ENCODE measurements at places on chromosomes 12 and 14. TPM values are rescaled to one million over a fixed set of nuclear protein-coding genes. Genes with fewer than 3 reads are reported as not detected.

- H3K36me3 ChIP-seq: peaks cover 32% of the 10 kb centered on the region
- peak overlapping the region; percentile 100 for H3K4me3 ChIP-seq
- peak overlapping the region; percentile 88 for H3K27ac ChIP-seq
- peaks cover 66% of the 10 kb centered on the region for H3K4me1 ChIP-seq
- peak; percentile 38 for DNase-seq
Measured at GRCh38 chr12:54417712-54418440, 1.2 kb downstream of the ITGA5 start.

DNA sequence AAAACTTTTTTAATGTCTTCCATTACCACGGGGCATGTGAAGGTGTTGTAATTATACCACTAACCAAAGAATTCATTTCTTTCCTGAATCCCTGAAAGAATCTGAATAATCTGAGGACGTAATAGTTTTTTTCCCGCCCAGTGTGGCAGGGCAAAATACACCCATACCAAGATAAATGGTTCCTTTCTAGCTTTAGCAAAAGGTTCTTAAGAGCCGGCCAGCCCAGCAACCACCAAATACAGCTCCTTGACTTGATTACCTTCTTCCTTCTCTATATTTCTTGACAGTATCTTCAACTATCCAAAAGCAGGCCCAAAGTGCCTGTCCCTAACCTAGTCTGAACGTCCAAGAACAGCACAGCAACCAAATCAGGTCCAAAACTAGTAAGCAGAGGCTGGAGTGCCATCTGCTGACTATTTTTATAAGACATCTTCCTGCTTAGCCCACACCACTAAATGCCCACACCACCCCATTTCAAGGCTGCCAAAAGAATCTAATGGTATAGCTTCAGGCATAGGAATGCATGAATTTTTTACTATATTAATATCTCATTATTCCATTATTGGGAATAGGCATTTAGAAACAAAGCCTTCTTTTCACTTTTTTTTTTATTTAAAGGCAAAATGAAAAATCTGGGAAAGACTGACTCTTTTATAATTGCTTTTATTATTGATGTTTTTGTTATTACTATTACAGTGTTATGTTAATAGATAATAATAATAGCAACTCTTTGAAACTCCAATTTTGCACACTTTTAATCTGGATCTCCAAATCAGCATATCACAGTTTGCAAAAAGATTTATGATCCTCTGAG is 524.4 kb downstream of the MED13L start:
- H3K27me3 ChIP-seq: peaks cover 2% of the 10 kb centered on the region
- no peak overlapping the region for H3K27ac ChIP-seq
- H3K4me3 ChIP-seq: no peak overlapping the region
- H3K36me3 ChIP-seq: no peaks in the 10 kb centered on the region
- peak; percentile 28 for DNase-seq

- no peaks in the 10 kb centered on the region for H3K36me3 ChIP-seq
- H3K4me1 ChIP-seq: no peaks in the 10 kb centered on the region
- no peak overlapping the region for H3K4me3 ChIP-seq
- H3K27me3 ChIP-seq: no peaks in the 10 kb centered on the region
Measured at GRCh38 chr14:66596241-66596985, 88.5 kb downstream of the GPHN start.

DNA sequence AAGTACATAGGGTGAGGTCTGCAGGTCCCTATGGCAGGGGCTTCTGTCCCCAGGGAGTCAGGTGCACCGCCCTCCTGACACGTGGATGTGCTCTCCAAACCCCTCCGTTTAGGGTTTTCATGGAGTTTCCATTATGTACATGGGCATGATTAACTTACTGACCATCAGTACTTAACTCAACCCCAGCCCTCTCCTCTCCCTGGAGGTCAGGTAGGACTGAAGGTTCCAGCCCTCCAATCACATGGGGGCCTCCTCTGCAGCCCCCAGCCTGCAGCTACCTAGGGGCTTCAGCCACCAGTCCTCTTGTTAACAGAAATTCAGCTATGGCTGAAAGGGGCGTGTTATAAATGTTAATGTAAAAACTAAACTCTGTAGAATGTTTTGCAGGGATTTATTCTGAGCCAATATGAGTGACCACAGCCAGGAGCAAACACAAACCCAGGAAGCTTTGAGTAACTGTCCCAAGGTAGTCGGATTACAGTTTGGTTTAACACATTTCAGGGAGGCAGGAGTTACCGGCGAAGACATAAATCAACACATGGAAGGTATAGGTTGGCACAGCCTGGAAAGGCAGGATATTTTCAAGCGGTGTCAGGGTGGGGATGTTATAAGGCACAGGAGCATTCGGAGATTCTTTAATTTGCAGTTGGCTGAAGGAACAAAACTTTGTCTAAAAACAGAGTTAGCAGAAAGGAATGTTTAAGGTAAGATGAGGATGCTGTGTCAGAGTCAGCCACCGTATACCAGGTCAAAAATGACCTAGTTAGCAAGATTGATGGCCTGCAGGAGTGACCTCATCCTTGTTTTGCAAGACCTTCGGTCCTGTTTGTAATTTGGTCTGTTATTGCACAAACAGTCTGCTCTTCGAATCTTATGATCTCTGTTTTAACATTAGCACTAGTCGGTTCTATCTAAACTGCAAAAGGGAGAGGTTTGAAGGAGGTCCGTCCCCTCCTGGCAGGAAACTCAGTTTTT is 75.2 kb downstream of the TNFAIP2 start:
- H3K27ac ChIP-seq: no peak overlapping the region
- H3K36me3 ChIP-seq: no peaks in the 10 kb centered on the region
- DNase-seq: no peak
- H3K4me1 ChIP-seq: peaks cover 8% of the 10 kb centered on the region

DNA sequence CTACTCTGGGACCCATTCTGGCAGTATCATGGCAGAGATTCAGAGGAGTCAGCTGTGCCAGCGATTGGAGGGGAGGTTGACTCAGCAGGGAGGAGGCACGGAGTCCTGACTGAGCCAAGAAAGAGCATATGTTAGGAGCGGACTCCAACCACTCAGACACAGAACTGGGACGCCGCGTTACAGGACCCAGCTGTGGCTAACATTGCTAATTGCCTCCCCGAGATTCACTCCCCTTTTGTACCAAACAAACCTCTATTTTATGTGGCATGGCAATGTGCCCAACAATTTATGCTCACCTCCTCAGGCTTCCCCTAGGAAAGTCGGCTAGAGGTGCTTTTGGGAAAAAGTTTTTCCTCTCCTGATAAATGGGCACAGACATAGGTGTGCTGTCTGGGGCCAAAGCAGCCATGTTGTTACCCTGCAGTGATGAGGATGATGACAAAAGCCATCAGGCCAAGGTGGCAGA is 15.2 kb upstream of the CLIP1 start:
- no peak overlapping the region for H3K27ac ChIP-seq
- H3K4me3 ChIP-seq: no peak overlapping the region
- no peaks in the 10 kb centered on the region for H3K4me1 ChIP-seq

TAS2R20 gene
- 0.74 TPM for total RNA-seq

GRCh38 chr12:76329606-76330005 is 18.6 kb downstream of the BBS10 start:
- no peak overlapping the region for H3K4me3 ChIP-seq
- H3K36me3 ChIP-seq: no peaks in the 10 kb centered on the region
- H3K4me1 ChIP-seq: no peaks in the 10 kb centered on the region

MDM1 gene
- total RNA-seq: 9.1 TPM

GRCh38 chr12:115374480-115375185 is 690.7 kb upstream of the TBX3 start:
- no peak overlapping the region for H3K4me3 ChIP-seq
- no peaks in the 10 kb centered on the region for H3K27me3 ChIP-seq
- no peak overlapping the region for H3K27ac ChIP-seq
- no peaks in the 10 kb centered on the region for H3K4me1 ChIP-seq
- DNase-seq: no peak

STRAP gene
- 119 TPM for total RNA-seq

DNA sequence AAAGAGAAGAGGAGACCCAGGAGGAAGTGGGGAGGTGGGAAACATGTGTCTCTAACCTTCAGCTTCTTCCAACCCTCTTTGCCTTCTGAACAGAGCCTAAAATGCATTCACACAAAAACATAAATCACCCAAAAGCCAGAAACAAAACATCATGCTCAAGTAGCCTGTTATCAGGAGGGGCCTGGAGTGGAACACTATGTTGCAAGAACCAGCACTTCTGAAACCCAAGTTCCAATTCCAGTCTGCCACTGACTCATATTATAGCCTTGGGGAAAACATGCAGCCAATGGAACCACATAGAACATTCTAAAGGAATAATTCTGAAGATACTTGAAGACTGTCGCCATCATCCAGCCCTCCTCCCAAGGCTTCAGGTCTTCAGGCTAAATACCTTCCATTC is 169.8 kb upstream of the PLXNC1 start:
- DNase-seq: peak; percentile 17
- no peak overlapping the region for H3K27ac ChIP-seq
- H3K27me3 ChIP-seq: no peaks in the 10 kb centered on the region
- no peak overlapping the region for H3K4me3 ChIP-seq
- peaks cover 12% of the 10 kb centered on the region for H3K4me1 ChIP-seq
- H3K36me3 ChIP-seq: no peaks in the 10 kb centered on the region

GRCh38 chr12:113128802-113129663 is 6.5 kb downstream of the RASAL1 start:
- peaks cover 7% of the 10 kb centered on the region for H3K27me3 ChIP-seq
- no peak overlapping the region for H3K27ac ChIP-seq
- DNase-seq: no peak
- no peaks in the 10 kb centered on the region for H3K36me3 ChIP-seq
- H3K4me1 ChIP-seq: no peaks in the 10 kb centered on the region
- no peak overlapping the region for H3K4me3 ChIP-seq

TAS2R30 gene
- total RNA-seq: 0.93 TPM

GRCh38 chr12:12068751-12069150 is 2.0 kb upstream of the BCL2L14 start:
- no peaks in the 10 kb centered on the region for H3K36me3 ChIP-seq
- H3K4me3 ChIP-seq: no peak overlapping the region
- DNase-seq: no peak
- H3K27ac ChIP-seq: no peak overlapping the region
- H3K4me1 ChIP-seq: peaks cover 5% of the 10 kb centered on the region

DNA sequence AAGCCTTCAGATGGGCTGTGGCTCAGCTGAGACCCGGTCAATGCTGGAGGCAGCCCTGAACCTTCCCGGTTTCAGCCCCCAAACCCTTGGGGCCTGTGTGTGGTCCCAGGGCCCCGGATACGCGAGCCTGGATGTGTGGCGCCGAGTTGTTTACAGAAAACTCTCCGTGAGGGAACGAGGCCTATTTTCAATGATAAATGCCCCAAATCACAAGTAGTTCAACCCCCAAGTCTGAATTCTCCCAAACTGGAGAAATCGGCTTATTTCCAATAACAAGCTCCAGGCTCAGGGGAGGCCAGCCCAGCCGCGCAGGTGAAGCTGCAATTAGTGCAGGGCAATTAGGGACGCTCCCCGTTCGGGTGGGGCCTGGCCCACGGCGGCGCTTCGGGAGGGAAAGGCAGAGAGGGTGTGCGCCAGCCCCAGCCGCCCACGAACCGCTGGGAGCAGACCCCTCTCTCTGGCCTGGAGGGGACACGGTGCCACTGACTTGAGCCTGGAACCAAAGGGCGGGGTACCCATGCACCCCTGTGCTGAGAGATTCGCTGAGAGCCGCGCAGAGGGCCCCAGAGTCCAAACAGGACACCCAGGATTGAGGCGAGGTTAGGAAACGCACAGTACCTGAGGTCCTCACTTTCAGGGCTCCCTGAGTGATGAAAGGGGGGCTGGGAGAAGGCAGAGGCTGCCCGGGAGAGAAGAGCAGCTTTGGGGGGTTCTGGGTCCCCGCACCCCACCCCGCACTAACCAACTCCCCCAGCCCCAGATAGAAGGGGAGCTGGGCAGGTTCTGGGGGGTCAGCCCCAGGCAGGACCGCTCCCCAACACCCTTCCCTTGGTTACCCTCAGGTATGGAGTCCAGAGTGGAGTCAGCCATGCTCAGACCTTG is 14.2 kb upstream of the ANKRD9 start:
- no peak overlapping the region for H3K4me3 ChIP-seq
- peaks cover 37% of the 10 kb centered on the region for H3K4me1 ChIP-seq
- H3K36me3 ChIP-seq: no peaks in the 10 kb centered on the region
- H3K27ac ChIP-seq: no peak overlapping the region
- no peak for DNase-seq

CCDC38 gene
- total RNA-seq: not detected

SLC10A1 gene
- total RNA-seq: not detected

KLRG1 gene
- 1.4 TPM for total RNA-seq

- H3K4me1 ChIP-seq: no peaks in the 10 kb centered on the region
- H3K36me3 ChIP-seq: no peaks in the 10 kb centered on the region
- no peak overlapping the region for H3K4me3 ChIP-seq
- H3K27me3 ChIP-seq: no peaks in the 10 kb centered on the region
Measured at GRCh38 chr12:107990325-107990724, 138.8 kb upstream of the WSCD2 start.

DNA sequence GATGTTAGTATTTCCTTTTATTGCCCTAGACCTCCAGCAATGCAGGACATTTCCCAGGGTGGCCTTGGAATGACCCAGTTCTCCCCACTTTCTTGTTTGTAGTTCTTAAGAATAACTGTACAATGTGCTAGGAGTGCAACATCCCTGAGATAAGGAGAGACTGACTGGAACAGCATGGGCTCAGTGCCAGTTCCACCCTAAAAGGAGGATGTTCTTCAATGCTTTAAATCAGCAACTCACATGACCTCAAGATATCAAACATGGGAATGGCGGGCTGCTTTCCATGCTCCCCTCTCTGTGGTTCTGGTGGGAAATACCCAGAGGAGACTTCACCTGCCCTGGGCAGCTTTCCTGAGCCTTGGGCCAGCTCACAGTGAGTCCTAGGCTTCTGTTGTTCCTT is 766.9 kb upstream of the FBXO33 start:
- DNase-seq: no peak
- H3K27ac ChIP-seq: no peak overlapping the region
- no peaks in the 10 kb centered on the region for H3K27me3 ChIP-seq
- H3K36me3 ChIP-seq: no peaks in the 10 kb centered on the region
- no peak overlapping the region for H3K4me3 ChIP-seq

GRCh38 chr12:105229371-105229770 is 6.6 kb downstream of the APPL2 start:
- peaks cover 3% of the 10 kb centered on the region for H3K36me3 ChIP-seq
- DNase-seq: no peak
- H3K27ac ChIP-seq: no peak overlapping the region

DNA sequence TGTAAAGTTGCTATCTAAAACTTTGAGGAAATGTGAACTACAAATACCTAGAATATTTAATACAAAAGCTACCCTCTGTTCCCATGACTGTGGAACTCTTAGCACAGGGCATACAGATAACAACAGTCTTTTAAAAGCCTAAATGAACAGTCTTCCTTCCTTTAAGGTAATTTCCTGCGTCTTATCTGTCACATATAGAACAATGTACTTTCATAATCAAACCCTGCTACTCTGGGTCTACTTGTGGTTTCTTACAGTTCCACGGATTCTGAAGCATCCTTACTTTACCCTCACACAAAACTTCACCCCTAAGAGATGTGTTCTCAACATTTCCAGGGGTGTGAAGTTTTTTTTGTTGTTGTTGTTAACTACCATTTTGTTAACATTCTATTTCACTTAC is 5.1 kb downstream of the PKP2 start:
- peaks cover 8% of the 10 kb centered on the region for H3K4me1 ChIP-seq
- no peak overlapping the region for H3K4me3 ChIP-seq
- no peak overlapping the region for H3K27ac ChIP-seq
- DNase-seq: no peak
- H3K36me3 ChIP-seq: no peaks in the 10 kb centered on the region

Data from K562 (cell line).